ENCODE measurements at places on chromosomes 1 and 21.

DNA sequence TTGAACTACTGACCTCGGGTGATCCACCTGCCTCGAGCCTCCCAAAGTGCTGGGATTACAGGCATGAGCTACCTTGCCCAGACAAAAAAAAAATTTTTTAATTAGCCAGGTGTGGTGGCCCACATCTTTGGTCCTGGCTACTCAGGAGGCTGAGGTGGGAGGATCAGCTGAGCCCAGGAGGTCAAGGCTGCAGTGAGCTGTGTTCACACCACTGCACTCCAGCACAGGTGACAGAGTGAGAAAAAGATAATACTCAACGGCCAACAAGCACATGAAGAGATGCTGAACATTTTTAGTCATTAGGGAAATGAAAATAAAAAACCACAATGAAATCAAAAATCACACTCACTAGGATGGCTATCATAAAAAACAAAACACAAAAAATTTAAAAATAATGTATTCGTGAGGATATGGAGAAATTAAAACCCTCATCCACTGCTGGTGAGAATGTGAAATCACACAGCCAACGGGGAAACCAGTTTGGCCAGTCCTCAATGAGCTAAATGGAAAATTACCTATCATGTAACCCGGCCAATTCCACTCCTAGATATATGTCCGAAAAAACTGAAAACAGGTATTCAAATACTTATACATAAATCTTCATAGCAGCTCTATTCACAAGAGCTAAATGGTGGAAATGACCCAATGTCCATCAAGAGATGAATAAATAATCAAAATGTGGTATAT lies 41.2 kb downstream of the ENAH start:
- DNase-seq: no peak

DNA sequence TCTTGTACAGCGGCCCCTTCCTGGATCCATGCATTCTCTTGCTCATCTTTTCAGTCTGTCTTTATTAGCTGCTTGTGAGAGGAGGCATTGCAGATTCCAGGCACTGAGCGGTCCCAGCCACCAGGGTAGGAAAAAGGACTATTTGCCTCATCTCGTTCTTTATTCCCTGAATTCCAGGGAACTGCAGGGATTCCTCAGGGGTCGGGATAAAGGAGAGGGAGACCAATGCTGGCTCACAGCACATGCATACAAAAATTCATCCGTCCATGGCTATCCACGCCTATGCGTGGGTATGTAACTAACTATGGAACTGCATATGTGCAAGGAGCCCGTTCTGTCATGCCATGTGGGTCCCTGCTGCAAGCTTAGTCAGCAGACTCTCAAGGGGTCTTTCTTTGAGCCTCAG lies 879 bp upstream of the PLPPR5 start:
- peak; percentile 44 for DNase-seq

GRCh38 chr1:19462781-19463503 lies 22.4 kb downstream of the CAPZB start:
- no peak for DNase-seq

DNA sequence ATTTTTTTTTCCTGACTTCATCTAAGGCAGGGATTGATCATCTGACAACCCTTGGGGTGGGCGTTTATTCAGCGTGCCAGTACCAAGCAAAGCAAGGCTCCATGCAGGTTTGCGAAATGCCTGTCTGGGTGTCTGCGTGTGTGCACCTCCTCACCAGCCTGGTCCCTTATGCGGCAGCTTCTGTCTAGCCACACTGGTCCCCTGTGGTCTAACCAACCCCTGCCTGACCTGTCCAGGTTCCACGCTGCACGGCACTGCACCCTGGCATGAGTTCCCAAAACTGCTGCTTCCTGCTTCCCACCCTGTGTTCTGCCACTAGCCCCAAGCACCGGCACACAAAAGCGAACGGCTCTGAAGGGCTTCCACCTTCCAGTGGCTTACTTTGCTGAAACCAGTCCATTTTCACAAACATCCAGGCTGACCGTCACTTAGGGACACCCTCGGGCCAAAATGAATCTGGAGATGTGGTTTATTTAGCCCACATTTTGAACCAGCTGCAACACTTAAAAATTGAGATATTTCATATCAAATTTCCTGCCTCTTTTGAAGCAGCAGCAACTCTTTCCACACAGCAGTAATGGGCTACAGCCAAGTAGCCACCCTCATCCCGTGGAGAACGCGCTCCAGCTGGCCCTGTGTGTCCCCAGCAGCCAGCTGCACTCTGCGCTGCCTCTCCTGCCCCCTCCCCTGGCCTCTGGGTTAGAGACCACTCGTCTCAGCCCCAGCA lies 55.7 kb downstream of the HLCS start:
- no peak for DNase-seq

GRCh38 chr1:152613511-152613910 lies at the start of gene LCE3B:
Gene LCE3B, plus strand, starts transcription at chr1:152613811. Its CDS starts 0 bp downstream, at chr1:152613811.
- DNase-seq: no peak

DNA sequence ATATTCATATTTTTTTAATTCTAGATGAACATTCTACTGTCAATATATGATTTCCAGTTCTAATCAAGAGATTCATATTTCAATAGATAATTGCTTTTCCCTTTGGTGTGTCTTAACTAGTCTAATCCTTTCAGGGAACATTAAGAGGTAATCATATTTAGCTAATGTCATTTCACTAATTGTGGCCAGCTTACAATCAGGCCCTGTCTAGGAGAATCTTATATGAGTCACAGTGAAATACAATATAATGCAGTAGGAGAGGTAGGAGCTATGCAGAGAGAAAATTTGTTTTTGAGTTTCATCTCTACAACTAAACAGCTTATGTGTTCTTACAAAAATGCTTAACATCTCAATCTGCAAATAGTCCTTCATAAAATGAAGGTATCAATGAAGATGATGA lies 85.9 kb downstream of the DPYD start:
- peak; percentile 70 for DNase-seq

- DNase-seq: no peak
Measured at GRCh38 chr1:68220420-68220819, 11.9 kb downstream of the WLS start.

DNA sequence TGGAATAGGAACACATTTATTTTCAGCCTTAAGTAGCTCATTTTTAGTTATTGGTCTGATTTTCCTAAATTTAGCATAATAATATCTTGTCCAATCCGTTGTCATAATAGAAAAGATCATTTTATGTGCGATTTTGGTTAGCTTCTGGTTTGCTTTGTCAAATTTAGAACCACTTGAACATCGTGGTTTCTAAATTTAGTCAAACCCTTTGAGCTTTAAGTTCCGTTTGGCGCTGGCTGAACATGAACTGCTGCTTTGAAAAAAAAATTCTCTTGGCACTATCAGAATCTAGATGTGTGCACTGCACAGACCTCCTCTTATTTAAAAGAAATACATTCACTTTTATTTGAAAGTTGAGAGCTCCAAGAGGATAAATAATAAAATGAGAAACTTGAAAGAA lies 370.6 kb downstream of the PTPRC start:
- no peak for DNase-seq

- DNase-seq: no peak
Measured at GRCh38 chr1:150928286-150928685, 2.1 kb downstream of the SETDB1 start.

- DNase-seq: no peak
Measured at GRCh38 chr1:221910222-221910621, 168.3 kb upstream of the DUSP10 start.

DNA sequence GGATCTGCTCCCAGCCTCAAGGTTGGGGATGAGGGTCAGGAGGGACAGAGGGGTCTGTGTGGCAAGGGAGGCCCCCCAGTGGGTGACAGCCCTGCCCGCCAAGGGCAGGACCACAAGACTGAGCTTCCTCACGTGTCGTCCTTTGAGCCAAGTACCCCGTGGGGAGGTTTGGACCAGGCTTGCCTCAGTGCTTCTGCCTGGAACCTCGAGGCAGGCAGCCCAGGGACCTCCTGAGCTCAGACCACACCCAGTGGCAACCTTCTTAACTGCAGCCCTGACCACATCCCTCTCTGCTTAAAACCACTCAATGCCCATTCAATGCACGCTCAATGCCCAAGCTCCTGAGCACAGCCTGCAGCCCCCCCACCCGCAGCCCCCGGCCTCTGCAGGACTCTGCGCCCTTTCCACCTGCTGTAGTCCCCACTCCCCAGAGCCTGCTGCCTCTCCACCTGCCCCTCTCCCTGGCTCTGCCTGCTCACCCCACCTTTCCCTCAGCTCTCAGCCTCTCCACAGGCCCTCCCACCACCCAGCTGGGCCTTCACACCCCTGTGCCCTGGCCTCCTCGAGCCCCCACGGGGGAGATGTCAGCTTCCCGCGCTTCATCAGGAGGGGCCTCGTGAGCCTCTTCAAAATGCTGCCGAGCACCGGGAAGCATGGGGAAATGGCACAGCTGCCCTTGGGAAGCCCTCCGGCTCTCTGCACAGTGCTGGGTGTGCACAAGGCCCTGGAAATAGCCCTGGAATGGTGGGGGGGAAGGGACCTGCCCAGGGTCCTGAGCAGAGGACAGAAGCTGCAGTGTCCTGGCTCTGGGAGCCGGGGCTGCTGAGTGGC lies 129.3 kb upstream of the VAMP3 start:
- DNase-seq: no peak

GRCh38 chr1:201169203-201169602 lies 14.9 kb upstream of the TMEM9 start:
- DNase-seq: no peak

DNA sequence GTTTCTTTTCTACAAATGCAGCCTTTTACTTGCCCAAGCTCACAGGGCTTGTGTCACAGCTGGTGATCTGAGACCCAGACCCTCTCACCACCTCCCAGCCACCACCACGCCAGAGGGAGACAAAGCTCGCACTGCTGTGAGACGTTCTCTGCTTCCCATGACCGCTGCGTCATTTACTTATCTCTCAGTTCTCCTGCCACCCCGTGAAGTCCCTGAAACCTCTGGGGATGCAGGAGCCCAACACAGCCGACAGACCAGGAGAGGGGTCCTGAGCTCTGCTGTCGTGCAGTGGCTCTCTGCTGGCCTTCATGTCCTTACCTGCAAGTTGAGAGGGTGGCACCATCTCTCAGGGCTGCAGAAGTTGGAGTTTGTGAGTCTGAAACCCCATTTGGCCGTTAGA lies 77.7 kb downstream of the SLC16A1 start:
- no peak for DNase-seq

DNA sequence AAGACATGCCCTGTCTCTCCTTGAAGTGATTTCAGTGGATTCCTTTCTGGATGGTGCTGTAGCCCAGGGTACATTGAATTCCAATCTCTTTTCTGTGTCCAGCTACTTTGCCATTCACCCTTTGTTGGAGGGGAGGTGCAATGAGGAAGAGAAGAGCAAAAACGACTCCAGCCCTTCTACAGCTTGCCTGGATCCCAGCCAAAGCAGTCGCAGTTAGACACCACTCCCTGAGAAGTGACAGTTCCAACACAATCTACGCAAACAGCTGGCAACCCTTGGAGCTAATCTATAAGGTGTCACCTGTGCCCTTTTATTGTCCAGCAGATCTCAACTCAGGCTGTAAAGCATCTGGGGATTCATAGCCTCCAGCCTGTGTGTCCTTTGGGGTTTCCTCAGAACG lies 4.6 kb downstream of the CD244 start:
- DNase-seq: no peak

GRCh38 chr1:32399843-32400242 lies 5.6 kb upstream of the BSDC1 start:
- no peak for DNase-seq

GRCh38 chr1:113567427-113567826 lies 177.1 kb downstream of the MAGI3 start:
- no peak for DNase-seq

DNA sequence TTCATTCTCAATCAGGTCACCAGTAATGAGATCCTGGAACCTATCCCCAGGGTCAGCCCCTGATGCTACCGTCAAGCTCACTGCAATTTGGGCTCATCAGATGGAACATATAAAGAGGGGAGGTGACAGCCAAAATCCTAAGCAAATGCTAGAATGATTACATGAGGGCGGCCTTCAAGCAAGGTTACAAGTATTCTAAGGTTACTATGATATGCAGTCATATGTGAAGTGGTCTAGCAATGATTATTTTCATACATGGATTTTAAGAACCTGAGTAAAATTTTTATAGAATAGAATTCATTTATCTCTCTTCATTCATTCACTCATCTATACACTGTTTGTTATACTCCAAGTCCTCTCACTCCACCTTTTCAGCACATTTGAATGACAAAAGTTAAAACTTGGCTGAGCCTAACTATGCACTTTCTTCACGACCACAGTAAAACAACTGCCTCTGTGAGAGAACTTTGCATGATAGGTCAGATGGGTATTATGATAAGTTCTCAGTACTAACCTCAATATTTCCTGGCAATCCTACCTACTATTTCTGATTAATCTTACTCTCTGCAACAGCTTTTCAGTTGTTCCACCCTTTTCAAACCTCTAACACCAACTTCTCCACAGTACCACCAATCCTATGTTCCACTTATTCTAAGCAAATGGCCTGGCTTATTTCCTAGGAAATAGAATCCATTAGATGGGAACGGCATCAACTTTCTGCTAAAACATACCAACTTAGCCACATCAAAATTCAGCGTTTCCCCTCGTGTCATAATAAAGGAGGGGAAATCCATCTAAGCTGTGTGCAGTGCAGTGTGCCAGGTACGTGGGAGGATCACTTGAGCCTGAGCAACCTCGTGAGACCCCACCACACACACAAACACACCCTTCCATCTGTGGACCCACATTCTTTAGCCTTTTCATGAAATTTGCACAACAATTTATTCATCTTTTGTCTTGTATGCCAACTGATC lies 32.0 kb downstream of the LHX9 start:
- DNase-seq: no peak

DNA sequence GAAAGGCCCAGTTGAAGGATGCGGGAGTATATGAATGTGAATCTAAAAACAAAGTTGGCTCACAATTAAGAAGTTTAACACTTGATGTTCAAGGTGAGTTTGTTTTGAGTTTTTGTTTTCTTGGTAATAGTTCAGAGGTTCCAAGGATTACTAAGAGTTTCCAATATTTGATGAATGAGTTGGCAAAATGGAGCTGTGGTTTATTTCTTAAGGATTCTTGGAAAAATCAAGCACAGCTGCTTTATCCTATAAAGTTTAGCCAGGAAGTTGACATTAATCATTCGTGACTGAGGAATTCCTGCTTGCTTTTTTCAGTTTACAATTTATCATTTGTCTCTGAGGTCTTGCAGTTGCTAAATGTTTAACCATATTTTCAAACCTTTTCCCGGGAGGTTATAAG lies 15.1 kb downstream of the VCAM1 start:
- no peak for DNase-seq

GRCh38 chr21:33655588-33656221 lies 13.4 kb downstream of the ITSN1 start:
- DNase-seq: no peak

DNA sequence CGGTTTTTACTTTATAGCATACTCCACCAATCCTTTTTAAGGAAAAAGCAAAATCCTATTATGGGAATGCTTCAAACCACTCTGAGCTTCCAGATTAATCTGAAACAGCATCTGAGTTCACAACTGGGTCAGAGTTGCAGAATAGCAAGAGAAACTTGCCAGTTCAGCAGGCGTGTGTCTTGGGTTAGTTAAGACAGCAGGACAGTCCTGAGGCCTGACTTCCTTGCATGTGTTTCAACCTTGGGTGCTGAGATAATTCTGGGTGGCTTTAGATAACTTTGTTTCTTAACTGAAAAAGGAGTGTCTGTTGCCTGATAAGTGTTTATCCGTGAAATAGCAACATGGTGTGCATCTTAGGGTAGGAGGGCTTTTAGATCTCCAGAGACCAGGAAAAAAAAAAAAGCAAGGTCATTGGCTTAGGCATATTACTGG lies 169.2 kb downstream of the DHRS3 start:
- DNase-seq: no peak

GRCh38 chr1:22816803-22817202 lies 106.2 kb downstream of the EPHB2 start:
- DNase-seq: no peak
